GM20000 (cell line): ENCODE measurements at places on chromosomes 4 and X.

GRCh38 chrX:106692425-106693065, 34.0 kb upstream of the RNF128 start:
- no peak for DNase-seq

GRCh38 chr4:185086053-185086452, 57.0 kb upstream of the SLC25A4 start:
- DNase-seq: no peak

- no peak for DNase-seq
These were observed 7.1 kb upstream of the CXCL5 start for GRCh38 chr4:74005528-74005927.

- DNase-seq: no peak
These were observed 57.1 kb upstream of the GUCY1A1 start for GRCh38 chr4:155609455-155610059.

- no peak for DNase-seq
These were observed 30.1 kb upstream of the MTMR1 start for GRCh38 chrX:150663073-150663472.

- no peak for DNase-seq
These were observed 315.2 kb upstream of the SLIT2 start for GRCh38 chr4:19936476-19936875.

DNA sequence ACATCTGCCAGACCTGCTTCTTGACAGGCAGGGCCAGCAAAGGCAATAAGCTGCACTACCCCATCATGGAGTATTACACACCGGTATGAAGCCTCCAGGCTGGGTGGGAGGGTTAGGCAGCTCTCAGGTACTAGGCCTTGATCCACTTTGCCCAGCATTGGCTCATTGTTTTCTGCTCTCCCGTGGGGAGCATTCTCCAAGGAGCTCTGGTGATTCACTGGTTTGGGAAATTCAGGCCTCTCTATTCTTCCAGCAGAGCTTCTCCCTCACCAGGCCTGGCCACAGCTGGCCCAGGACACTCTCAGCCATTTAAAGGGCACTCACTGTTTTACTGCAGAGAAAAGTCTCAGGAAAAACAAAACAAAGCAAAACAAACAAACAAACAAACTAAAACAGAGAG, 33.0 kb downstream of the DRP2 start:
- DNase-seq: no peak
